Stimulated activated CD4-positive, alpha-beta T cell treated with anti-CD3 and anti-CD28 coated beads, TNF-alpha, amount 100 ng/mL, for 1 hour (primary cell): ENCODE measurements at places on chromosomes 4 and X.

DNA sequence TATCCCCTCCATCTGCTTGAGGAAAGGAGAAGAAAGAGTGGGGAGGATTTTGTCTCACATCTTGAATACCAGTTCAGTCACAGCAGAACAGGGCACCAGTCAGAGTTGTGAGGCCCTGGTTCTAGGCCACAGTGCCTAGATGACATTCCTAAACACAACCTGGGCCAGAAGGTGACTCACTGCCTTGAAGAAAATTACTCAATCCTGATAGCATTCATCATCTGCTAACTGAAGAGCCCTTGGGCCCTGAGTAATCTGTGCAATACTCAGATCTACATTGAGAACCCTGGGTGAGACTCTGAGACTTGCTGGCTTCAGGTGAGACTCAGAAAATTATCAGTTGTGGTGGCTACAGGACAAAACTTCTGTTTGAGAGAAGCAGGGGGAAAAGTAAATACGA is 20.5 kb upstream of the PRR32 start:
- DNase-seq, result no peak

DNA sequence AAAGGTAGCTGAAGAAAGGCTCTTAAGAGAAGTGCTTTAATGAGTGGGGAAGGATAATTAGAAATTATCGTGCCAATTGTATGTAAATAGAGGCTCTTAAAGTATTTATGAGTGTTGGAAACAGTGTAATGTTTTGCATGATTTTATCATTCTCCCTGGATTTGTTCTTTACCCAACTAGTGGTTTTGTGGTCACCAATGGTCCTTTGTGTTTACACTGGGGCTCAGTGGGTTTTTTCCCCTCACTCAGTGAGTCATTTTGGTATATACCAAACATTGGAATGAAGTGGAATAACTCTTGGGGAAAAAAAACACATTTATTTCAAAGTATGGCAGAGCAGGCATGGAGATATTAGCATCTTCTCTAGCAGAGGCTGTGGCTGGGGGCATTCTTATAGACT is 20.8 kb upstream of the LGI2 start:
- no peak for DNase-seq

DNA sequence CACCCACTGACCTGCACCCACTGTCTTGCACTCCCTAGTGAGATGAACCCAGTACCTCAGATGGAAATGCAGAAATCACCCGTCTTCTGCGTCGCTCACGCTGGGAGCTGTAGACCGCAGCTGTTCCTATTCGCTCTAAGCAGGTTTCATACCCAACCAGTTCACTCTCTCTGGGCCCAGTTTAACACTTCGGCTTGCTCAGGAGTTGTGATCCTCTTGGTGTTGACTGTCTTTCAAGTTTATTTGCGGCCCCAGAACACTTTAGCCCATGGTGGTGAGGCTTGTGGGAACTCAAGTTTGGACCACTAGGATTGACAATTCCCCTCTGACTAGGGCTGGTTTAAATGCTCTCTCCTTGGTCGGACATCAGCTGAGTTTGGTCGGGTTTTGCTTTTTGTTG is 147.0 kb downstream of the DACH2 start:
- DNase-seq, result no peak

GRCh38 chr4:169963998-169964397 is 62.2 kb downstream of the MFAP3L start:
- DNase-seq, result no peak

DNA sequence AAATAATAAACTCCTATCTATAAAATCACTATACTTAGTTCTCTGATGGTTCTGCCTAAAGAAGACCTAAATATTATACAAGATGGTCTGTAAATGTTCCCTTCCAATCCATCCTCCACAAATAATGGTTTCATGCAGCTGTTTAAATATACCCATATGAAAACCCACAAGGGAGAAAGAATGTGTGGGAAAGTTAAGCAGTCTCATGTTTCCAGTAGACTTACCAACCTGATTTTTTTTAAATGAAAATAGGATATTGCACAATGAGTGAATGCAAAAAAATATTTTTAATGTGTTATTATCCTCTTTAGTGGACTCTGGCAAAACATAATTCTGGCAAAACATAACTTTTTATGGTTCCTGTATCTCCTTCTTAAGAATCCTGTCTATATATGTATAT is 23.3 kb downstream of the CAMK2D start:
- DNase-seq, result no peak

- DNase-seq, result no peak
These were observed 11.4 kb upstream of the SLAIN2 start for GRCh38 chr4:48329976-48330375.

GRCh38 chr4:78014889-78015886 is 41.9 kb upstream of the FRAS1 start:
- DNase-seq, result no peak
